Tibial nerve (tissue), 4 donors: ENCODE measurements at places on chromosomes 12 and 14. TPM values are rescaled to one million over a fixed set of nuclear protein-coding genes. Genes with fewer than 3 reads are reported as not detected.

DNA sequence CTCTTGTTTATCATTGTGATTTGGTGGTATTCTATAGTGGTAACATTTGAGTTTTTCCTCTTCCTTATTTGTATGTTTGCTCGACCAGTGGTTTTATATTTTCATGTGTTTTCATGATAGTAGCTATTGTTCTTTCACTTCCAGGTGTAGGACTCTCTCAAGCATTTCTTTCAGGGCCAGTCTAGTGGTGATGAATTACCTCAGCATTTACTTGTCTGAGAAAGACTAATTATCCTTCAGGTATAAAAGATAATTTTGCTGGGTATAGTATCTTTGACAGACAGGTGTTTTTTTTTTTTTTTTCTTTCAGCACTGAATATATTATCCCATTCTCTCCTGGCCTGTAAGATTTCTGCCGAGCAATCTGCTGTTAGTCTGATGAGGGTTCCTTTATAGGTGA is 35.0 kb upstream of the CCND2 start:
- no peak for DNase-seq
- H3K4me3 ChIP-seq, result no peak overlapping the region
- no peak overlapping the region for H3K27ac ChIP-seq
- H3K4me1 ChIP-seq, result no peaks in the 10 kb centered on the region

- DNase-seq, result no peak
- H3K27ac ChIP-seq, result no peak overlapping the region
- H3K27me3 ChIP-seq, result no peaks in the 10 kb centered on the region
Observed at GRCh38 chr12:119828300-119828699, 48.8 kb downstream of the CIT start.

DNA sequence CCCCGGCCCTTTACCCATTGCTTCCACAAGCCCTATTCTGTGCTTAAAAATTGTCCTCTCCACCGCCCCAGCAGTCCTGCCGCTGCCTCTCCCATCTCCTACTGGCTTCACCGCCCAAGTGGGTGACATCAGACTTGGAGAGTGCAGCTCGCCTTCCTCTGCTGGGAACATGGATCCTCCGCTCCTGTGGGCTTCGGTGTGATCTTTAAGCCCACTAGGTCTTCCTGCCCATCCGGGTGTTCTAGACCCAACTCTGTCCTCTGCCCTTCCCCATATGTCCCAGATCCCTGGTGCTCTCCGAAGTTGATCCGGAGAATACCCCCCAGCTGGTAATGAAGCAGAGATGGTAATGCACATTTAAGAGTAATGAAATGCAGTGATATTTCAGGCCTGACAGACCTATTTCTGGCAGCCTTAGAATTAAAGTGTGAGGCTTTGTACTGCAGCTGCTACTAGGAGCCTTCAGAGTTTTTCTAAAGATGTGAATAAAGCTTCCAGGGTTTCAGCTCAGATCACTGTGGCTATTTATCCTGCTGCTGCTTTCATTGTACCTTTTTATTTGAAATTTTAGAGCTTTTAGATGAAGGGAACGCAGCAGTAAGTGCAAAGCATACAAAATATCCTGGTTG is 22.9 kb upstream of the CTDSP2 start:
- H3K4me3 ChIP-seq, result no peak overlapping the region
- peaks cover 2% of the 10 kb centered on the region for H3K4me1 ChIP-seq
- H3K27me3 ChIP-seq, result no peaks in the 10 kb centered on the region
- no peaks in the 10 kb centered on the region for H3K36me3 ChIP-seq

GRCh38 chr14:42469637-42470426 is 863.2 kb downstream of the LRFN5 start:
- no peaks in the 10 kb centered on the region for H3K36me3 ChIP-seq
- no peaks in the 10 kb centered on the region for H3K4me1 ChIP-seq
- no peak for DNase-seq
- H3K27ac ChIP-seq, result no peak overlapping the region

The DEGS2 gene
- total RNA-seq, result 1.3 TPM

GRCh38 chr14:93262446-93262845 is 55.4 kb downstream of the UBR7 start:
- no peak for DNase-seq
- H3K27ac ChIP-seq, result no peak overlapping the region
- H3K4me3 ChIP-seq, result no peak overlapping the region
- H3K4me1 ChIP-seq, result no peaks in the 10 kb centered on the region
- no peaks in the 10 kb centered on the region for H3K36me3 ChIP-seq

DNA sequence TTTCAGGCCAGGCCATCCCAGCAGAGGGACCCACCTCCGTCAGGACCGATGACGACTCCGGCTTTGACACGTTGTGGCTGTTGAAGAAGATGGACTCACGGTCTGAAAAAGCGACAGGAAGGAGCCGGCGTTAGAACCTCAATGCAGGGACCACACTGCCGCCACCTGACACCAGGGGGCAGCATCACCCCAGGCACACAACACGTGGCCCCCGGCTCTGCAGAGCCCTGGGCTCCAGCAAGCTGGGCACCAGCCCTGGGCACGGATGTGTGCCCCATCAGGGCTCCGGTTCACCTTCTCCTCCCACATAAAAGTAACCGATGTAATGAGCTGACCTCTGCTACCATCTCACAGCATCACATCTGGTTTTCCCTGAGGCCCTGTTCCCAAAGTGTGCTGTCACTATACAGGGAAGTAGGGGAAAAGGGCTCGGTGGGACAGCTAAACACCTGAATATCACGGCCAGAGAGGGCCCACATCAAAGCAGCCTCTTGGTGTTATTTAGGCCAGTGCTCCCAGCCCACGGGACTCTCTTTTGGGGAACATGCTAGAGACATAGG is 29.0 kb downstream of the CHGA start:
- no peaks in the 10 kb centered on the region for H3K27me3 ChIP-seq

GRCh38 chr14:92584816-92585215 is 71.2 kb downstream of the RIN3 start:
- H3K27me3 ChIP-seq, result no peaks in the 10 kb centered on the region
- peaks cover 8% of the 10 kb centered on the region for H3K36me3 ChIP-seq
- no peak overlapping the region for H3K4me3 ChIP-seq
- DNase-seq, result no peak
- peaks cover 11% of the 10 kb centered on the region for H3K4me1 ChIP-seq
- H3K27ac ChIP-seq, result no peak overlapping the region

The ENDOU gene
- total RNA-seq, result not detected

GRCh38 chr14:54603362-54603761 is 36.4 kb downstream of the SAMD4A start:
- no peaks in the 10 kb centered on the region for H3K36me3 ChIP-seq
- H3K27ac ChIP-seq, result no peak overlapping the region
- no peaks in the 10 kb centered on the region for H3K4me1 ChIP-seq

DNA sequence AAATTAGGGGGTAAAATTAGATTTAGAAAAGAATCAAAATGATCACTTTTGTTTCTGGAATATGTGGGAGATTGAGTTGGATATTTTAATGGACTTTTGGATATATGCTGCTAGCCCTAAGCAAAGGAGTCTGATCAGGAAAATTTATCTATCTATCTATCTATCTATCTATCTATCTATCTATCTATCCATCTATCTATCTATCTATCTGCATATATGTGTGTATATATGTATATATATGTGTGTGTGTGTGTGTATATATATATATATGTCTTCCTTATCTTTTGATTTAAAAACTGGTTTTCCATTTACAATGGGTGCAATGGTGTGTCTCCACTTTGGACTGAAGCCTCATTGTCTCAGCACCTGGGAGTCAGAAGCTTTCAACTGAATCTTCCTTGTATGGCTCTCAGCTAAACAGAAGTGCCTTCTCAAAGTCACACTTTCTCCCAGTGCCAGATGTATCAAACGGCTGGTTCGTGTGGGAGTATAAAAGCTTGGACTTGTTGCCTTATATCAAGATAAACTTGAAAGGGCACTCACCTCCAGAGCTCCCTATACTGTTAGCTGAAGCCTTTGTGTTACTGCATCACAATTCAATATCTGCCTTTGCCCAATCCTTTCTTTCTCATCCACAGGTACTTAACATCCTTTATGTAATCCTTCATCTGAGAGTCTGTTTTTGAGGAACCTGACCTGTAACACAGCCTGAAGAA is 31.6 kb upstream of the CD69 start:
- no peak for DNase-seq
- H3K27me3 ChIP-seq, result no peaks in the 10 kb centered on the region
- H3K27ac ChIP-seq, result no peak overlapping the region
- no peaks in the 10 kb centered on the region for H3K36me3 ChIP-seq
- no peak overlapping the region for H3K4me3 ChIP-seq

- peak; percentile 78 for DNase-seq
- H3K4me3 ChIP-seq, result no peak overlapping the region
- H3K4me1 ChIP-seq, result no peaks in the 10 kb centered on the region
- no peaks in the 10 kb centered on the region for H3K36me3 ChIP-seq
Observed at GRCh38 chr12:121499929-121500793, 80.7 kb downstream of the KDM2B start.

DNA sequence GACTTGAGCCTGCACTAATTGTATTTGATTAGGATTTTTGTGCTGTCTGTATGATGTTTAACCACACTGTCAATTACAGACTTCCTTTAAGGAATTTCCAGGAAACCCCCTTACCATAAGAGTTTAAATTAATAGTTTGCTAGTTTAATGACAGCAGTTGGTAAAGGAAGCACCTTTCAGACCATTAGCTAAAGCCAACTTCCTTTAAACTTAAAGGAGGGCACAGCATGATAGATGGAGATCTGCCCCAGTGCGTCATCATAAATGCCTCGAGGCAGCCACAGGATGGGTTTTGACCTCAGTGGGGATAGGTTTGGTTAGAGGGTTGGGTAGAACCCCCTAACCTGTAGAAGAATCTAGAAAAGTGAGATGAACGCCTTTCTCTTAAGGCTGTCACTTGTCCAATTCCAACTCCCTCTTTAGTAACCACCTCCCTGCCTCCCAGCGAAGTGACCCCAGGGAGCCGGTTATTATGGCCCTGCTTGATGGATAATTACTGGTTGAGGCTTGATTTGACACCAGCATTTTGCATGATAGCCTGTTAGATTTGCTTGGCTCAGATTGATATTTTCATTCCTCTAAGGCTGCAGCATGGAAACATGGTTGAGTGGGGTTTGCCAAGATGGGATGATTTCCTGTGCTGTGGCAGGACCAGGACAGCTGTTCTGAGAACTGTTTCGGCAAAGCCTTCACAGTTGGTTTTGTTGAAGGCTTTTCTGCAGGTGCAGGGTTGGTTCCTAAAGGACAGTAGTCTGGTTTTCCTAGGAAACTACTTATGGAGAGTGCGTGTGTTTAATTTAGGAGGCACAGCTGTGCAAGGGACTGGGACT is 62.7 kb downstream of the CHST11 start:
- no peak overlapping the region for H3K27ac ChIP-seq
- H3K4me1 ChIP-seq, result no peaks in the 10 kb centered on the region
- no peak for DNase-seq
- no peaks in the 10 kb centered on the region for H3K36me3 ChIP-seq
- H3K4me3 ChIP-seq, result no peak overlapping the region

The VPS33A gene
- total RNA-seq, result 23.6 TPM

DNA sequence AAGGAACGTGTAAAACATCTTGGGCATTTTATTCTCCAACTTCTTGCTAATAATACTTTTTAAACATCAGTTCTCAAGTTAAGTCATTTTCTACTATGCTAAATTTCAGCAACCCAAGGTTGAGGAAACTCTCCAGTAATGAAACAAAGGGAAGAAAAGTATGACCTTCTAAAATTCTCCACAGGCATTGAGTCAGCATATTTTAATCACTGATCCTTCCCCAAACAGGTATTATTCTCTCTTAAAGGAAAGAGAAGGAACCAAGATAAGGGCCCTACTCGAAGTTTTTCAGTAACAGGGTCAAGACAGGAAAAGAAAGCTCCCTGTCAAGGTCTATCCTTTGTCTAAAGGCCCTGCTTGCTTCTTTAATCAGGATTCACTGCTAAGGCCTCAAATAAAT is 3.0 kb downstream of the KICS2 start:
- H3K4me3 ChIP-seq, result no peak overlapping the region
- H3K27me3 ChIP-seq, result no peaks in the 10 kb centered on the region
- no peaks in the 10 kb centered on the region for H3K36me3 ChIP-seq
- no peak overlapping the region for H3K27ac ChIP-seq

GRCh38 chr14:98175436-98175835 is 1096.6 kb downstream of the BCL11B start:
- H3K4me1 ChIP-seq, result no peaks in the 10 kb centered on the region
- H3K27ac ChIP-seq, result no peak overlapping the region
- H3K36me3 ChIP-seq, result no peaks in the 10 kb centered on the region
- no peak for DNase-seq
- H3K27me3 ChIP-seq, result no peaks in the 10 kb centered on the region
- H3K4me3 ChIP-seq, result no peak overlapping the region

GRCh38 chr14:72549026-72549425 is 344.9 kb downstream of the DPF3 start:
- no peaks in the 10 kb centered on the region for H3K27me3 ChIP-seq
- H3K4me1 ChIP-seq, result no peaks in the 10 kb centered on the region
- no peak overlapping the region for H3K4me3 ChIP-seq
- H3K27ac ChIP-seq, result no peak overlapping the region

- peaks cover 54% of the 10 kb centered on the region for H3K36me3 ChIP-seq
- H3K4me1 ChIP-seq, result no peaks in the 10 kb centered on the region
- no peaks in the 10 kb centered on the region for H3K27me3 ChIP-seq
- no peak overlapping the region for H3K27ac ChIP-seq
- DNase-seq, result peak; percentile 16
Observed at GRCh38 chr12:92827836-92828431, 101.2 kb downstream of the EEA1 start.

- H3K27ac ChIP-seq, result no peak overlapping the region
- no peak for DNase-seq
- no peaks in the 10 kb centered on the region for H3K36me3 ChIP-seq
- no peak overlapping the region for H3K4me3 ChIP-seq
Observed at GRCh38 chr14:61270714-61271113, 10.4 kb downstream of the TMEM30B start.

DNA sequence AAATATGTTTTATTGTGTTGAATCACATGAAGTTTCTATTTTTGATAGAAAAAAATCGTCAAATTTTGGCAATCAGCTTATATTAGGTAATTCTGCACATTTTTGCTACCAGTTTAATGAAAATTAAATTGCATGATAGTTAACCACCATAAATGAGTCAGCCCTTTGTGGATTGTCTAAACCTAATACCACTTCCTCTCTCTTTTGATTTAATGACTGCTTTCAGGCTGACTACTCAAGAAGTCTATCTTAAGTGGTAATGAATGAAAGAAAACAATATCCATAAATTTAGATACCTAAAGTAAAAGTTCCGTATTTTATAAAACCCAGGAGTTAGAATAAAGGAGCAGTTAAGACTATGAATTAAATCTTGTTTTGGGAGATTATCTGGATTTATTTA is 450.5 kb downstream of the TMEM117 start:
- no peaks in the 10 kb centered on the region for H3K36me3 ChIP-seq
- H3K27ac ChIP-seq, result no peak overlapping the region
- peaks cover 3% of the 10 kb centered on the region for H3K4me1 ChIP-seq
- no peak overlapping the region for H3K4me3 ChIP-seq
- H3K27me3 ChIP-seq, result no peaks in the 10 kb centered on the region

The DBX2 gene
- total RNA-seq, result not detected
